ENCODE measurements at places on chromosomes 5 and 9.

DNA sequence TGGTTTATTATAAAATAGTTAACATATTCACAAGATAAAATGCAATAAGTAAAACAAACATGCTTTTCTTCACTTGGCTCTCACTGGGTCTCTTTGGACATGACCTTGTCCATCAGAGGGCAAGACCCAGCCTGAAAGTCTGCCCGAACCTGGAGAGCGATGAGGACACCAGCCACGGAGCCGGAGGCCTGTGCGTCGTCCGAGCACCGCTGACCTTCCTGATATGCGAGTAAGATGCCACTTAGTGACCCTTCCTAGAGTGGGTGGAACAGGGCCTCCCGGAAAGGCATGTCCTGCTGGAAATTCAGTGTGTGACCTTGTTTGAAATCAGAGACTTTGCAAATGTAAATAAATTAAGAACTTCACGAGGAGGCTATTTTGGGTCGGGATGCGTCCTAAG is 52.9 kb downstream of the IRX2 start:
- DNase-seq, result no peak

DNA sequence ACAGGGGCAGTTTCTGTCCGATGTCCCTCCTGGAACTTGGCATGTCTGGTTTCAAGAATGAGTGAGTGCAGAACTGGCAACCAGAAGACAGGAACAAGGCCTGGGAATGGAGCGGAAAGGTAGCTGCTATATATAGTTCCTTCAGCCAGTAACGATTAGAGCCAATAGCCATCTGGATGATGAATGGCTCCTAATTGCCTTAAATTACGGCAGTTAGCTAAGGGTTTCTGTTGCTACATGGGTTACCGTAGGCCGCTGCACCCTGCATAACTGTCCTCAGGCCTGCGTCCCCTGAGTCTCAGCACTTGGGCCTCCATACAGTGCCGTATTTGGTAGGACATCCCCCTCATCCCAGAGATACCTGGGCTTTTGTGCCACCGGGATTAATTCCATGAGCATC is 29.4 kb downstream of the WWC1 start:
- DNase-seq, result no peak

DNA sequence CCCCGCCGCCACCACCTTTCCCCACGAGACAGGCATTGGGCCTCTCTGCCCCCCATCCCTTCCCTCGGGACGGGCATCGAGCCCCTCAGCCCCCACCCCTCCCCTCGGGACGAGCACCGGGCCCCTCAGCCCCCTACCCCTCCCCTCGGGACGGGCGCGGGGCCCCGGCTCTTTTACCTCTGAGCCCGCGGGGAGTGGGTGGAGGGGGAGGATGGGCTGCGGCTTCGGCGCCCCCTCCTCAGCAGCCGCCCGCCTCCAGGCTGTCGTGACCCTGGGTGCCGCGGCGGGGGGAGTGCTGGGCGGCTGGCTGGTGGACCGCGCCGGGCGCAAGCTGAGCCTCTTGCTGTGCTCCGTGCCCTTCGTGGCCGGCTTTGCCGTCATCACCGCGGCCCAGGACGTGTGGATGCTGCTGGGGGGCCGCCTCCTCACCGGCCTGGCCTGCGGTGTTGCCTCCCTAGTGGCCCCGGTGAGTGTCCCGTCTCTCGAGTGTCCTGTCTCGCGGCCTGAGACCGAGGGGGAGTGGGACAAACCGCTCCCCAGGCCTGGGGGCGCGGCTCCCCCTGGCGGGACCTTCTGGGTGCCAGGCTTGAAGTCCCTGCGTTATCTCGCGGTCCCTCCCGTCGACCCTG is 791 bp downstream of the SLC2A8 start:
- no peak for DNase-seq

DNA sequence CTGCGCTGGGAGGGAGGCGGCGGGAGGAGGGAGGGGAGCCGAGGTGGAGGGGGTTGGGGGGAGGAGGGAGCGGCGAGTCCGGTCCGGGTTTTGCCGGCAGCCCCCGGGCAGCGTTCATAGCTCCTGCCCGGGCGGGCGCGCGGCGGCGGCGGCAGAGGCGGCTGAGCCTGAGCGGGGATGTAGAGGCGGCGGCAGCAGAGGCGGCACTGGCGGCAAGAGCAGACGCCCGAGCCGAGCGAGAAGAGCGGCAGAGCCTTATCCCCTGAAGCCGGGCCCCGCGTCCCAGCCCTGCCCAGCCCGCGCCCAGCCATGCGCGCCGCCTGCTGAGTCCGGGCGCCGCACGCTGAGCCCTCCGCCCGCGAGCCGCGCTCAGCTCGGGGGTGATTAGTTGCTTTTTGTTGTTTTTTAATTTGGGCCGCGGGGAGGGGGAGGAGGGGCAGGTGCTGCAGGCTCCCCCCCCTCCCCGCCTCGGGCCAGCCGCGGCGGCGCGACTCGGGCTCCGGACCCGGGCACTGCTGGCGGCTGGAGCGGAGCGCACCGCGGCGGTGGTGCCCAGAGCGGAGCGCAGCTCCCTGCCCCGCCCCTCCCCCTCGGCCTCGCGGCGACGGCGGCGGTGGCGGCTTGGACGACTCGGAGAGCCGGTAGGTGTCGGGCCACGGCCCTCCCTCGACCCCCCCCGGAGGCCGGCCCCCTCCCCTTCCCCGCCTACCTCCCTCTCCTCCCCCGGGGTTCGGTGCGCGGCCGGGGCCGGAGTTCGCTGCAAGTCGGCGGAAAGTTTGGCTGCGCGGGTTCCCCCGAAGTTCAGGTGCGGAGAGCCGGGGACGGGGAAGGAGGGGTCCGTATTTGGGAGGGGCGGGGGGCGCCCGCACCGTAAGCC is at the start of gene CXXC5:
Gene CXXC5 (plus strand): TSS at position 145 of the 877 bp plus-strand sequence. CDS start 32,175 bp downstream, outside the sequence.
- no peak for DNase-seq

DNA sequence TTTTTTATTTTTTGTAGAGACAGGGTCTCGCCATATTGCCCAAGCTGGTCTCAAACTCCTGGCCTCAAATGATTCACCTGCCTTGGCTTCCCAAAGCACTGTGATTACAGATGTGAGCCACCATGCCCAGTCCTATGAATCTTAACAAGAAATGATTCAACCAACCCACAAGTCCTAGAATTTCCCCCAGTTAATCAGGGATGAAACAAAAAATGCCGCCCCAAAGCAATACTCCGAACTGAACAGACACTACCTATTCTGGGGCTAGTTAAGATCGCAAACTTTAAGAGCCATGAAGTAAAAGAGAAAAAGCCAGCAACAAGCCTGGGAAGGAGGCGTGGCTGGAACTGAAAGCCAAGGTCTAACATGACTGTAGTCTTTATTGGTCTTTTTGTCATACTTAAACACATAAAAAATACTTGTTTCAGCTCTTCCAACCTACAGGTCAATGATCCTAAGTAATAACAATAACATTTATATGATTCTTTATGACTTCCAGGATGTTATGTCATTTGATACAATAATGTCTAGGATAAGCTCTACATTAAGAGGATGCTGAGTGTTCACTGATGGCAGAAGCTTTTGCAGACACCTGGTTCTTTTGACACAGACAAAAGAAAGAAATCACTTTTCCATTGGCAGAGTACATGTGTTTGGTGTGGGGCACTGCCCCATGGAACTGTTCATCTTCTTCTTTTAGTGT is 361.1 kb upstream of the TLE4 start:
- DNase-seq, result no peak

DNA sequence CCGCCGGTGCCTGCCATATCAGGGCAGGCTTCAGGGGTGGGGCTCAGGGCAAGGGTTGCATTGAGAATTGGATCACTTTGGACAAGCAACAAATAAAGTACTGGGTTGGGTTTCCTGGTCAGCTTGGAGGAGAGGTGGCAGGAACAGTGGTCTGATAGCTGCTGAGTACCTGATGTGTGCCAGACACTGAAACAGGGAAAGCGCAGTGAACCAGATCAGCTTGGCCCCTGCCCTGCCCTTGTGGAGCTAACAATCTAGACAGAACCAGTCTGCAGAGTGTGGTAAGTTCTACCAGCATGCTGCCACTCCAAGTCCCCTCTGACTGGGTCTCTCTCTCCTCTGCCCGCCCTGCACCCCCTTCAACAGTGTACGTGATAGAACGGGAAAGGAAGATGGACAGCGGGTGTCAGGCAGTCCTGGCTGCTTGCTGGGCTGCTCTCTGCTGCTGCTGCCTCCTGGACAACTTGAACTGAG is 53.4 kb downstream of the CYSTM1 start:
- no peak for DNase-seq

- no peak for DNase-seq
Measured at GRCh38 chr9:88915916-88916315, 75.4 kb upstream of the S1PR3 start.

DNA sequence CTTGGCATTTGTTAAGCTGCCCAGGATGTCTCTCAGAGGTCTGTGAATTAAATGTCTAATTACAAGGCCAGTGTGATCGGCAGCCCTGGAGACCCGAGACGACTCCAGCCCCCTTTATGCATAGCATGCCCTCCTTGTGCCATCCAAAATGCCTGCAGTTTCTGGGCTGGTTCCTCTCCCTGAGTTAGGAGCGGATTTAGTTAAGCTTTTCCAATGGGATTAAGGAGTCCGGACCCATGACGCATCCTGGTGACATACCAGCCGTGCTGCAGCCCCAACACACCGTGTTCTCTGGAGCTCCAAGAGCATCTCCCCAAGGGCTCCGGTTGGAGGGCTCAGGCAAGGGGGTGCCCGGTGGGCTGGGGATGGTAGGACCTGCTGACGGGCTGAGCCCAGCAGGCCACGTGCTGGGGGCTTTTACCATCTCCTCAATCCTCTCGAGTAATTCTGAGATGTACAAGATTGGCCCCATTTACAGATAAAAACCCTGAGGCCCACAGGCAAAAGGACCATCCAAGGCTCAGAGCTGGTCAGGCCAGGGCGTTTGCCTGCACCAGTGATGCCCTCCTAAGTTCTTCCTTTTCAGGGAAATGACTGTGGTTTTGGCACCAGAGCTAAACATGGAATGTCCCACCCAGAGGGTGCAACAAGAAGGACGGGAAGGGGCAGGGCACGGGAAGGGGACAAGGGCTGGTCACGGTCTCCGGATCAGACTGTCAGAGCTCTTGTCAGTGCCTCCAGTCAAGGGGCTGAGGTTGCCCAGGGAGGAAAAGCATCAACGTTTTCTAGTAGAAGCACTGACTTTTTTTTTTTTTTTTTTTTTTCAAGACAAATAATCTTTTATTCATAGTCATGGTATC is 82.6 kb upstream of the PHYKPL start:
- no peak for DNase-seq

DNA sequence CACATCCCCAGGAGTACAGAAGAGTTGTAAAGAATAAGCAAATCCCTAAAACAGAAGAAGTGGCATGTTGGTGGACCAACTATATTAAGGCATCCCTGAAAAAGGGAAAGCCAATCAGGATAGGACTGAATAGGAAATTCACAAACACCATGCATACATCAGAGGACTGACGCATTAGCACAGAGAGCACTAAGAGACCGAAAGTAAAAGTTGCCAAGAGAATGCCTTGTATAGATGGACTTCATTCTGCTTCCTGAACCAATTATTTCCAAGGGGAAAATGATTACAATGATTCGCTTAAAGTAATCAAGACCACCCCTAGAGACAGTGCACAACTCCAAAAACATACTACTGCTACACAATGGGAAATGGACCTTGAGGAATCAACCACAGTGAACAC is 33.5 kb downstream of the SHC3 start:
- DNase-seq, result no peak

DNA sequence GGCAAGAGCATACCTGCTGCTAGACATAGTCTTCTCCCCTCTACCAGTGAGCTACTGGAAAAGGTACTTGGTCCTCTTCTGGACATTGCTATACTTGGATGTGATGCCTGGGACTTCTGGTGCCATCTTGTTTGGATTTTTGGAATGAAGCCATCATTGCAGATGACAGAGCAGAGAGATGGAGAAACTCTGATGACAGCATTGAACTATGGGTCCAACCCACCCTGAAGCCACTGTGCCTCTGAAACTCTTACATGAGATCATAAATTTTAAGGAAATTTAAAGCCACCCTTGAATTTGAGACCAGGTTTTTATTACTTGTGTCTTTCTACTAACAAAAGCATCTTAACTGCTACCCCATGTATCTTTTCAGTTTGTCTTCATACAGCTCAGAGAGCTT is 151.1 kb upstream of the SMIM23 start:
- no peak for DNase-seq

DNA sequence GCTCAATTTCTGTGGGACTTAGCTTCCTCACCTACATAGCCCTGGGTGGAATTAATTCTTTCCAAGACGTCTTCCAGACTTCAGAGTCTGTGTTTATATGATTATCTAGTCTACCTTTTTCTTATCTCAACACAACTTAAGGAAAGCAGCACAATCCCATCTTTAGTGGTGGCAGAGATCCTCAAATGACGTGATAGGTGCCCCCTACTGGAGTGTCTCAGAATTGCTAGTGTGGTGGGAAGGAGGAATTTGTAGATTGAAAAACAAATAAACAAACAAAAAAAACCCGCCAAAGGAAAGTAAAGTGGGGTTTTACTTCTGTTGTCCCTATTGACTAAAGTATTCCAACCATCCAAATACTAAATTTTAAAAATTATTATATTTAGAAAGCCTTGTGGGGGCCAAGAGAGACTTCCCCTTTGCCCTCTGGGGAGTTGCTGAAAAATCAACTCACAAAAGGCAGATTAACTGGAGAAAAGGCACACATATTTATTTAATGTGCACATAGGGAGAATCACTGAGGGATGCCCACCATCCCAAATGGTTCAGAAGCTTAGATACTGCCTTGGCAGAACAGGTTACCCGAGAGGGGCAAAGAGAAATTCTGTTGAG is 283.3 kb downstream of the TMEM167A start:
- no peak for DNase-seq

DNA sequence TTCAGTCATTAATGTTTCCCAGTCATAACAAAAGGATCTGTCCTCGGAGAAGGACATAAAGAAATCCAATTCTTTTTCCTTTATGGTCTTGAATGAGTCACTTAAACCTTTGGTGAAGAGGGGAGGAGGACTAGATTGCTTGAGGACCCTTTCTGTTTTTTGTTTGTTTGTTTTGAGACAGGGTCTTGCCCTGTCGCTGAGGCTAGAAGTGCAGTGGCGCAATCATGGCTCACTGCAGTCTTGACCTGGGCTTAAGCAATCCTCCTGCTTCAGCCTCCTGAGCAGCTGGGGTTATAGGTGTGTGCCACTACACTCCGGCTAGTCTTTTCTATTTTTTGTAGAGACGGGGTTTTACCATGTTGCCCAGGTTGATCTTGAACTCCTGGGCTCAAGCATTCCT is 12.3 kb downstream of the TIGD6 start:
- DNase-seq, result no peak

DNA sequence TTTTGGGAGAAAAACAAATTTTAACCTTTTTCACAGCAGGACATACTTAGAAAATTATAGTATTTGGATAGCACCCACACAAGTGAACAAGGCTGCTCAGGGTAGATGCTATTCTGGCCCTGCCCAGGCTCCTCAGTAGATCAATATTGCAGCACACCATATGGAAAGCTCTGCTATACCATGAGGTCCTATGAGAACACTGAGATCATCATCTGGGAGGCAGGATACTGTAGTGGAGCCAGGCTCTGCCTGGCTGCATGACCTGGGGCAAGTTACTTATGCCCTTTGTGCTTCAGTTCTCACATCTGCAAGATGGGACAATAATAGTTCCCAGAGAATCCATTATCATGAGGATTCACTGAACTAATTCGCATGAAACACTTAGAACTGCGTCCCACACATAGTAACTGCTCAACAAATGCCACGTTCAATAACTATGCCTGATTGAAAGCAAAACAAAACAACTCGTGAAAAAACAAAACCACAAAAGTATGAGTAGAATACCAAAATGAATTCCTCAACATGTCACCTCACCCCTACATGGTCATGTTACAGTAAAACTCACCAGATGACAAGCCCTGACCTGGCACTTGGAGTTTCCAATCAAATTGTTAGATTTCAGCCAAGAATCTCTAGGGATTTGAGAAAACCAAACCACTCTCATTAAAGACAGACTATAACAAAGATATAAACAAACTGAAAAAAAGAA is 31.9 kb downstream of the ARSB start:
- no peak for DNase-seq

All from NK-92 treated with Interleukin-12 subunit alpha and Interleukin-12 subunit beta, amount 100 ng/mL, for 24 hours (cell line).